ENCODE measurements at places on chromosomes 16 and 17.
A peak's percentile ranks its signal among the peaks of the same experiment; 100 is the strongest.

DNA sequence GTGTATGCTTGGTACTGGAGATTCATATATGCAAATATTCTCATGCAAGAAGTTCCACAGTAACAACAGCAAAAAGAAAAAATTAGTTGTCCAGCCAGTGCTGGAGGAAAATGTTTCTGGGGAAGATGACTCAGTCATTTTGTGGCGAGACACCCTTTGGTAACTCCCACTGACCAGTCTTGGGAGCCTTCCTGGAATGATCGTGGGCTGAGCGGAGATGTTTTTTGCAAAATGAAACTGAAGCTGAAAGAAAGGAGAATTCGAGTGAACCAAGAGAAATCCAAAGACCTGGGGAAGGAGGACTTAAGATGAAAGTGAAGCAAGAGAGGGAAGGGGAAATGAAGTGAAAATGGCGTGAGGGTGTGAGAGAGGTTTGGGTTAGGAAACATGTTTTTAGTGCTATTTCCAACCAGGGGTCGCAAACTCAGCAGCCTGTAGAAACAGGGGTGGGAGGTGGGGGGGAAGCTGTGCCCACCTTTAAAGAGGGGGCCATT, 5.2 kb downstream of the ITPRIPL2 start:
- peak; percentile 42 for DNase-seq

DNA sequence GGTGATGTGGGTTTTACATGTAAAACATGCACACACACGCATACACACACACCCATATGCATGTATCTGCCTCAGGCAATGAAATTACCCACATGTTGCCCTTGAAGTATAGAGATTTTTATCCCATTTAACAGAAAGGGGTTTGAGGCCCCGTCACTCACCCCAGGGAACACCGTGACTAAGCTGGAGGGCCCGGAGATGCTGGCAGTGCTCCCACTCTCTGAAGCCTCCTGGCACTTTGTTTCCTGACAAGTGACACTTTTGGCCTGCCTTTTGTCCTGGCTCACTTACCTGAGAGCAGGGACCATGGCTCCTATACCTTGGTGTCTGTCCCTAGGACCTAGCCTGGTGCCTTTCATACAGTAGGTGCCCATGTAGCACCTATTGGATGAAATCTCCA, 50.0 kb upstream of the TNRC6C start:
- no peak for DNase-seq

DNA sequence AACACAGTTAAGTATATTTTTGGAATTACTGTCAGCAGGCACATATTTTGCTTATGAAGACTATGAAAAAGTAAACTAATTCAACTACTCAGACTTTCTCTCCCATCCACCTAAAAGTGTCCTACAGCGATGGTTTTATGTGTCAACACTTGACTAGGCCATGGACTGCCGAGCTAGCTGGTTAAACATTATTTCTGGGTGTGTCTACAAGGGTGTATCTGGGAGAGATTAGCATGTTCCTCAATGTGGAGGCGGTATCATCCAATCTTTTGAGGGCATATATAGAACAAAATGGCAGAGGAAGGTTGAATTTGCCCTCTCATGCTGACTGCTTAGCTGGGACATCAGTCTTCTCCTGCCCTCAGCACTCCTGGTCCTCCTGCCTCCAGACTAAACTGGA, 82.7 kb upstream of the CDYL2 start:
- DNase-seq = no peak

GRCh38 chr17:71633391-71633849, 487.4 kb upstream of the SOX9 start:
- no peak for DNase-seq
